ENCODE measurements at places on chromosomes 7 and 10.

- DNase-seq: peak; percentile 17
Measured at GRCh38 chr7:132654150-132654549, 77.9 kb upstream of the PLXNA4 start.

DNA sequence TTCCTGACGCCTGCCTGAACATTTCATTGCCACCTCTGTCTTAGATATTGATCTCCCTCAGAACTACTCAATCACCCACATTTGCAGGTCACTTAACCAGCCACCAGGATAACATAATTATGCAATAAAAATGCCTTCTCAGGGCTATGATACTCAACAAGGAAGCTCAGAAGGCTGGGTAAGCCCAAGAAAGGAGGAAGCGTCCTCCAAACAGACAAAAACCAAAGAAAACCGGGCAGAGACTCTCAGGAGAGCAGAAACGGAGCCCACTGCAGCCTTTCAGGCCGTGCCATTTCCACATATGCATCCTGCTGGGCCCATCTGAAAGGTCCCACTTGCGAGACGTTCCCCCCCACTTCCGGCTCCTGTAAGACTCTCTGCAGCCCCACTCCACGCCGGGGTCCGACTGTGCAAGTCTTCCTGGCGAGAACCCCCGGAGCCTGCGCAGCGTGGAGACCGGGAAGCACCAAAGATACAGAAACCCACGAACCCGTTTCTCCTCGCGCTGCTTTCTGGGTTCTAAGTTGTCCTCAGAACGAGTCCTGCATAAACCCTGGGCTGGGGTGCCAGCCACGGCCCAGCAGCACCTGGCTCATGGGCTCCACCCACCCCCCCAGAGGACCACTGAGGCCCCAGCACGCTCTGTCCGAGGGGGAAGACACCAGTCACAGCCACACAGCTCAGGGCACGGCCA, 83.7 kb downstream of the DIP2C start:
- no peak for DNase-seq

- DNase-seq: no peak
Measured at GRCh38 chr10:6044060-6044459, 18.1 kb downstream of the IL2RA start.

DNA sequence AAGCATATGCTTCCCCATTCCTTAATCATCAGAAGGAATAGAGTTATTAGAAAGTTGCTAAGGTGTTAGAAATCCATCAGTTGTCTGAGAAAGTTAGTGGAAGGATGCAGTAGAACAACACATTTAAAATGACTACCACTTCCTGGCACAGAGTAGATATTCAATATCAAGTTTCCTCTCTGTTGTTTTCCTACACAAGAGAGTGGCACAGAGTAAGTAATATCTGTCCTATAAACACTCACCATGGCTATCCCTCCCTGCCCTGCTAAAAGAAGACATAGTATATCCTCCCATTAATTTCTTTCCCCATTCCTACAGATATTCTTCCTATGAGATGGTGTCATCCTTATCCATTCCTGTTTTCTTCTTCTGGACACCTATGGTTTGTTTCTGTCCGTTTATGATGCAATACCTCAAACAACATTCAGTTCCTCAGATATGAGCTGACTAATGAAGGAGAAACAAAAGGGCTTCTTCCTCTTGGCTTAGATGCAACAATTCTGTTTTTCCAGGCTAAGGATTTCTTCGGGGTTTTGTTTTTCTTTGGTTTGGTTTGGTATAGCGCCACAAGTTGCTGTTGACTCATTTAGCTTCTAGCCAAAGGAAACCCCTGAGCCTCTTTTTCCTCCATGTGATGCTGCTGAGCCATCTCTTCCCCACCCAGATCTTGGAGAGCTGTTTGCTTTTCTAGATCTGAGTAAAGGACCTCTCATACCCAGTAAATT, 32.9 kb upstream of the BPGM start:
- DNase-seq: no peak

DNA sequence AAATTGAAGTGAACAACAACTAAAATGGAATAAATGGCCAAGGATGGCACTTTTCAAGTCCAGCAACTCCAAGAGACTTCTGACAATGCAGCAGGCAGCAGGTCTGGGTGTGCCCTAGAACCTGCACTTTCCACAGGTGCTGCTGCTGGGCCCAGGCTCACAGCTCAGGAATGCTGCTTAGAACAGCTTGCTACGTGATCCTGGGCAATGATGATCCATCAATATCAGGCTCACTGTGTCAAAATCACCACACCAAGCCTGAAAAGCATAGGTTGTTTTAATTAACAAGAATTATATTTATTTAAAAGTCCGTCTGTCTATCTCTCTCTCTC, 148.4 kb downstream of the TNS3 start:
- no peak for DNase-seq

DNA sequence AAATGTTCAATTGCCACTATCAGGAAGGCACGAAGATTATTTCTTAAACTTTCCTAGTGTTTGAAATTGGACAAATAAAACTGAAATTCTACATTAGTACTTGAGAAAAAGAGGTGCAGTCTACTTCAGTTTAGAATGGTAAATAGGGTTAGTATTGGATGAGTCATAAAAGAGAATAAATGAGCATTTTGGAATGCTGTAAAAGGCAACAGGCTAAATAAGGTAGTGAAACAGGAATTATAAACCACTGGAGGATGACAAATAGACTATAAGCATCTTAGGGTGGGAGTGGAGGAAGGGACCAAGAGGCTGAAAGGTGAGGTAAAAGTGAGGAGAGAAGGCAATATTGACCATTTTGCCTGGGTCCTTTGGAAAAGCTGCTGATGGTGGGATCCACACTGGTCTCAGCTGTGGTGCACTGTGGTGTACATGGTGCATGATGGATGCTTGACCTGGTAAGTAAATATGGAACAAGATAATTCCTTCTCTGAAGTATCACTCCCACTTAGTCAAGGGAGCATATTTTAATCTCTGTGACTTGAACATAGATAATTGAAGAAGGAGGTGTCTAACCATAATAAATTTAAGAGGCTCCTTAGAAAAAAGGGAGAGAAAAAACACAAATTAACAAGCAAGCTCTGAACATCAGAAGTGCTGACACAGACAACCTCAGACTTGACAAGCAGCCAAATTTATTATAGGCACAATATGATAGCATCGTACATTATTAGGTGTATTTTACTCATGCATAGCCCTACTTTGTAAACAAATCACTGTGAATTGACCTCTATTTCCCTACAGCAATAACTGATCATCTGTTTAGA, 76.4 kb upstream of the SCIN start:
- DNase-seq: no peak

DNA sequence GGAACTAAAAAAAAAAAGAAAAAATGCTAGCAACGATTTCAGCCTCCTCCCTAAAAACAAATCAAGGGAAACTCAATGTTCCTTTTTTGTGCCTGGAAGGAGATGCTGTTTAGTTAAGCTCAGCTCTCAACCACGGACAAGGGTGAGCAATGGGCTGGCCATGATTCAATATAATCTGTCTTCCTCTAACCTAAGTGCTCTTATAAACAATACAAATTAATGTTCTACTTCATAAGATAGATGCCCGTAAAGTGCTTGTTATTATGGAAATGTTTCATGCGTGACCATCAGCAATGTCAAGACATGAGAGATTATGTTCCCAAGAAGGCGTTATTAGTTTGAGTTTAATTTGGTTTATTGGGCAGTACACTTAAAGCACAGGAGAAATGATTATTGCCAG, 320.3 kb downstream of the SFMBT2 start:
- DNase-seq: no peak

- no peak for DNase-seq
Measured at GRCh38 chr10:70167246-70167645, 3.1 kb downstream of the SAR1A start.

DNA sequence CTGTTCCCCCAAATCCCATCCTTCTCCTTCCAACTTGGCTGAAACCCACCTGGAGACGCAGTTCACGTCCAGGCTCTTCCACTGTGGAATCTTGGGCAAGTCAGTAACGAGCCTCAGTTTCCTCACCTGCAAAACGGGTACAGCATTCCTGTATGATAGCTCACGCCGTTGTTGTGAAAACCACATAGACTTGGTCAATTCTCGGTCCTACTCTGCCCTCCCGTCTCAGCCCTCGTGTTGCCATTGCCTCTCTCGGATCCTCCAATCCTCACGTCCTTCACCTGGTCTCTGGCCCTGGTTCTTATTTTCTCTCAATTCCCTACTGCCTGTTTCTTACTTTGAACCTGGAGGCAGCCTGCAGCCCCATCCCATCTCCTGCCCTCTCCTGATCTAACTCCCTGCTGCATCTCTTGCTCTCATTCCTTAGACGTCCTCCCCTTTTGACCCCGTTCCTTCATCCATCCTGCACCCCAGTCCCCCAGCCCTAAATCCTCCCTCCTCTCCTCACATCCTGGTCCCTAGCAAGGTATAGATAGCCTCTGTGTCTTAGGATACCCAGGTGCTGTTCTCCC, 2.0 kb upstream of the MUC12 start:
- DNase-seq: no peak

DNA sequence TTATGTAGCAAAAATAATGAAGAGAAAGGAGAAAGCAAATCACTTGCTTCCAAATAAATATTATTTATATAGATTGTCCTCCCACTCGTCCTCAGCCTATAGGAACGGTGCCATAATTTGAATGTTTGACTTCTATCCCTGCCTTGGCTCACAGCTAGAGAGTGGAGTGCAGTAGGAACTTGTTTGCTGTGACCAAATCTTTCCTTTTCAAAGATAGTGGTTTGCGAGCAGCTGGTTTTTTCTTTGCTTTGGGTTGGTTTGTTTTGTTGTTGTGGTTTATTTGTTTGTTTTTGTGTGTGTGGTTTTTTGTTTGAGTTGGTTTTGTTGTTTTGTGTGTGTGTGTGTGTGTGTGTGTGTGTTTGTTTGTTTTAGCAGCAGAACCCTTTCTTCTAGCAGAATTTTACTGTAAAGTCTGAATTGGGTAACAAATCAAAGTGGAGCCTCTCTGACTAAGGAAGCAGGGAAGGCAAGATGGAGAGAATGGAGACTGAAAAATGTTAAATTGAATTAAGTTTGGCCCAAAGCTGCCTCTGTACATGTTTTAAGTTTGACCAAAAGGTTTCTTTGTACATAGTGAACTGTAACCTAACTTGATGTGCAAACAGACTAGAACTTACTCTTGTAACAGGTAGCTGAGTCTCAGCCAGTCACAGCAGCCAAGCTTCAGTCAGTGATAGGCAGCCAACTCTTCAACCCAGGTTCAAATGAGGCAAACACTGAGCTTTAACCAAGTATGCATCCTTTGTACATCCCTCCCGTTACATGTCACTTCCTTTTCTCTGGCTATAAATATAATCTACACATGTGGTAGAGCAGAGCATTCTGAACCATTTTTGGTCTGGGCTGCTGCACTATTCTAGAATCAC, 149.5 kb upstream of the LRGUK start:
- DNase-seq: no peak

- no peak for DNase-seq
Measured at GRCh38 chr10:26214551-26215395, 1.8 kb upstream of the GAD2 start.

- DNase-seq: no peak
Measured at GRCh38 chr7:16603633-16604032, 41.9 kb downstream of the ANKMY2 start.

- DNase-seq: no peak
Measured at GRCh38 chr10:118963933-118964332, 65.6 kb upstream of the NANOS1 start.

DNA sequence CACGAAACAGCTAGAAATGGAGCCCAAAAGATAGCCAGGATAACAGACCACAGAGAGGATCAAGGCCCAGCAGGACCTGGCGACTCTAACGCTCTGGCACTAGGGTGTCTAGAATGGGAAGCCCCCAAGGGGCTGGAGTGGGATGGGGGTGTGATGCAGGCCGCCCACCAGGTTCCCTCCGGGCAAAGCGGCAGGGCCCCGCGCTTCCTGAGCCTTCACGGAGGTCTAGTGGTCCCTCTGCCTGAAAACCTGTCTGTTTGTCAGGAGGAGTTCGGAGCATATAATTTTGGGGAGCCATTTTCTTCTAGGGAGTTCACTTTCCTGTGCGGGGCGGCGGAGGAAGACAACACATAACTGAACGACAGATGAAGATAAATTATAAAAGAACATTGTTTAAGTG, 48.2 kb upstream of the FXYD4 start:
- no peak for DNase-seq

DNA sequence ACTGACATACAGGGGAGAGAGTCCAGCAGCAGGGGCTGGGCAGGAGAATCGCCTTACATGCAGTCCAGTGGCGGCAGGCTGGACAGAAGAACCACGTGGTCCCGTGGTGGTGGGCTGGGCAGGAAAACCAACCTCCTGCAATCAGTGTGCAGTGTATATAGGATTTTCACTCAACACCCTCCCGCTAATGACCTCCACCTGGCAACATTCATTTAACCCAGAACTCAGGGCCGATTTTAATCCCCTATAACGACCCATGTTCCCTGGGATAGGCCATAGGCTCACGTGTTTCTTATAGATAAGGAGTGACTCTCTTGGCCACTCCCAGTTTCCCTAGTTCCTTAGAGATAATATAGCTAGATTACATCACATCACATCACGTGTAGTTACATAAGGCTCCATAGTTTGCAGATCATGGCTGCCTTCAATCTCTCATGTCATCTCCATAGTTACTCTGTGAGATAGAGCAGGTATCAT, 19.4 kb downstream of the MTURN start:
- DNase-seq: no peak

DNA sequence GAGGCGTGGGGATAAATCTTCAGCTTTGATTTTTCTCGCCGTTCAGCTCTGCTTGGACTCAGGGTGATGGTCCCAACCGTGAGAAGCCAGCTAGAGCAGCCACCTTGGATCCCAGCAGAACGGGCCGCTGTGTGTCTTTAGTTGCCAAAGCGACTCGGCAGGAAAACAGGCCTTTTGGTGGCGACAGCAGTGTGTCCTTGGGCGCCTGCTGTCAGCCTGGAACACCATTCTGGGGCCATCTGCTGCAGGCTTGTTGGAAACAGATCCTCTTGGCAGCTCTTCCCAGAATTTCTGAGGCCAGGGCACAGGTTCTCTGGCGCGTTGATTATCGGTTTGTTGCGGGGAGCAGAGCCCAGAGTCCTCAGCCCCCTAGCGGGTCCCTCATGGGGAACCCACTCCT, 97.6 kb downstream of the CUX1 start:
- no peak for DNase-seq

GRCh38 chr10:86267286-86268195, 99.1 kb downstream of the GRID1 start:
- DNase-seq: no peak

- DNase-seq: no peak
Measured at GRCh38 chr7:84245835-84246234, 51.2 kb upstream of the SEMA3A start.

DNA sequence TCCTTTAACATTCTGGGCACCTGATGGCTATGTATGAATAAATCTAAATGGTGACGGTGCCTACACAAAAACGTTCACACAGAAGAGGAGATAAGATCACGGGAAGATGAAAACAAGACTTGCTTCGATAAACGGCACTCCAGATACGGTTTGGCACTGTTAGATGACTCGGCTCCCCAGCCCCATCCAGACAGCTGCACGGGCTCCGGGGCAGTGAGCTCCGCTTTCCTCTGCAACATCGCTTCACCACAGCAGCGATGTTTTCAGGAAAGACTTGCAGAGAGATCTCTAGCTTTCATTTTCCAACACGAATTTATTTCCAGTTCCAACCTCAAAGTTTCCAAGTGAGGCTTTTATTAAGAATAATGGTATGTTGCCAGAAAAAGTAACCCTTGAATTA, 132.1 kb downstream of the KLF6 start:
- no peak for DNase-seq

- DNase-seq: no peak
Measured at GRCh38 chr10:102791754-102792395, 45.3 kb downstream of the CYP17A1 start.
